ENCODE measurements at places on chromosomes 6 and 20. TPM values are rescaled to one million over a fixed set of nuclear protein-coding genes. Genes with fewer than 3 reads are reported as not detected.

DNA sequence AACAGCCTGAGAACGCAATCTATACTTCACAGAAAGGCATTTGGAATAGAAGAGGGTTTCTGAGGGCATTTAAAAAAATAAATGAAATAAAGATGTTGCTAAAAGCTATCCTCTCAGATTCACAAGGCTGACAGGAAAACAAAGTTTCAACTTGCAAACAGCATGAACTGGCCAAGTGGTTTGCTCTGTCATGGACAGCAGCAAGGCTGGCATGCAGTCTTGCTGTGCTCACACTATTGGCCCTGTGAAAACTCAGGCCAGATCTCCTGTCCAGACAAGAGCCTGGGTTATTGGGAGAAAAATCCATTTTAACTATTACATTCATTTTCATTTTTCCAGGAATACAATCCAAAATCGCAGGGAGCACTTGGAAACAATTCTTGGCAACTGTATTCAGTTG is 506.2 kb upstream of the SLC35B3 start:
- no peak for DNase-seq

DNA sequence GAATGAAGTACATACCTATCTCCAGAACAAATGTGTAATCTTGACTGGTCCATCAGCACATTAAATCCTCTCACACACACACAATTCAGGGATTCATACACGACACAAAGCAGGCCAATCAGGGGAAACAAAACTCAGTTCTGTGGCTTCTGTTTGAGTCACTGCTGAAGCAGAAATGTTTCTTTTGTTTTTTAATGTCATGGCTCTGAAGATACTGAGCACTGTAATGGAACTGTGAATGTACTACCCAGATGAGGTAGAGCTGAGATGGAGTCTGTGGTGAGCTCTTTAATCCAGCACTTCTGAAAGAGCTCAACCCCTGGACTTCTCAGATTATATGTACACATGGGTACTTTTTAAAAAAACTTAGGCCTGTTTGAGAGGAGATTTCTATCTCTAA is 116.4 kb downstream of the THEMIS start:
- peak; percentile 59 for DNase-seq

GRCh38 chr6:33967966-33968724 is 164.3 kb upstream of the MLN start:
- no peak for DNase-seq

- DNase-seq, result no peak
Measured at GRCh38 chr6:72505446-72505845, 116.4 kb upstream of the KCNQ5 start.

CAGE1 gene
- 0.26 TPM for total RNA-seq

DNA sequence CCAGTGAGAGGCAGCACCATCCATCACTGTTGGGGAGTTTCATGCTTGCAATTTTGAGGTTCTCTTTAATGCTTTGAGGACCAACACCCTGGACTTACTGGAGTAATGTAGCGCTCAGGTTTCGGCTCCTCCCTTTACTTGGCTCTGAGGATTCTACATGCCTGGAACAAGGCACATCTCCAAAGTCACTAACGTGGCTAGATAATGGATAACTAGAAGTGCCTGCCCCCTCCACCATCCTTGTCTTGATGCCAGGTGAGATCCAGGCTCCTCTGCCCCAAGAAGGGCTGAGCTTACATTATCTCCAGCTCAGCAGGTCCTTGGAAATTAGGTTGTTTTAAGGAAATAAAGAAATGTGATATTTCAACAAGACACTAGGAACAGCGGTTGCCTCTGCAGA is 75.5 kb upstream of the ZNFX1 start:
- no peak for DNase-seq

DNA sequence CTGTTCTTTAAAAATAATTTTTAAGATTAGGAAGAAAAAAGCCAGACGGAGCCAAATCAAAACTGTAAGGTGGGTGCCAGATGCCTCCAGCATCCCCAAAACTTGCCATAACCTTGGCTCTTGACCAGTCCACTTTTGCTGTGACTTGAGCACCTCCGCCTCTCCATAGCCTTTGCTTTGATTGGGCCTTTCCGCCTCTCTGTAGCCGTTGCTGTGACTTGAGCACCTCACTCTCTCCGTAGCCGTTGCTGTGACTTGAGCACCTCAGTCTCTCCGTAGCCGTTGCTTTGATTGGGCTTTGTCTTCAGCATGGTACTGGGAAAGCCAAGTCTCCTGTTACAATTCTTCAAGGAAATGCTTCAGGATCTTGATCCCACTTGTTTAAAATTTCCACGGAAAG is 73.0 kb downstream of the YTHDF1 start:
- DNase-seq, result no peak

HDGFL1 gene
- not detected for total RNA-seq

- no peak for DNase-seq
Measured at GRCh38 chr6:136508725-136509392, 41.4 kb downstream of the MAP7 start.

GRCh38 chr6:111517965-111518364 is 34.9 kb upstream of the REV3L start:
- DNase-seq, result no peak

- peak; percentile 9 for DNase-seq
Measured at GRCh38 chr6:144248476-144249301, 36.4 kb upstream of the UTRN start.

WFDC10B gene
- not detected for total RNA-seq

C2 gene
- 2.1 TPM for total RNA-seq

SCUBE3 gene
- not detected for total RNA-seq

RNF8 gene
- 19.4 TPM for total RNA-seq

DNA sequence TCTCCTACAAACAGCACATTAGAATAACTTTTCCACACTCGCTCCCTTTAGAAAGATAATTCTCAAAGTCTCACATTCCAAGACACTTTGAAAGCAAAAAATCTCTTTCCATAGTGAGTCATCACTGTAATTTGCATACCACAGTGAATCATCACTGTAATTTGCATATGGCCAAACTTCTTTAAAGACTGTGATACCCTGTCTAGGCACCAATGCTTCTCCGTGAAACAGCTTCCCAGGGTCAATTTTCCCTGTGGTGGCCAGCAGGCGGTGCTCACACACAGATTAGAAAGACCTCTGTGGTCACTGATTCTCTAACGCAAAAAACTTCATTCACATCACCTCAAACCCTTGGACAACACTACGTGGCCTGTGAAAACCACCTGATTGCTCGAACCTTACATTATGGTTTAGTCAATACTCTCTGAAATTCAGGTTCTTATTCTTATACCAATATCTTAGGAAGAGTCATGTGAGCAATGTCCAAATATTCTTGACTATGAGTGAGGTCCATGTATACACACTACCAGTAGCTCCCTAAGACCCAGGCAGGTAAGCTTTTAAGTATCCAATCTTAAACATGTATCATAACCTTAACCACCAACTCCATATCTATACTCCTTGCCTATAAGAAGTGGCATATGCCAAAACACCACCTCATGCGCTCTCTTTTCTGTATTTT is 78.5 kb upstream of the PHACTR1 start:
- peak; percentile 71 for DNase-seq

- DNase-seq, result no peak
Measured at GRCh38 chr6:112939563-112939962, 592.4 kb downstream of the RFPL4B start.

- no peak for DNase-seq
Measured at GRCh38 chr6:63507096-63507495, 65.2 kb upstream of the LOC128125822 start.

ATRN gene
- total RNA-seq, result 5.1 TPM

GRCh38 chr6:93343476-93343875 is 75.9 kb downstream of the EPHA7 start:
- no peak for DNase-seq

GRCh38 chr20:59966428-59966827 is 8.2 kb downstream of the CDH26 start:
- no peak for DNase-seq

EYA2 gene
- not detected for total RNA-seq

DNA sequence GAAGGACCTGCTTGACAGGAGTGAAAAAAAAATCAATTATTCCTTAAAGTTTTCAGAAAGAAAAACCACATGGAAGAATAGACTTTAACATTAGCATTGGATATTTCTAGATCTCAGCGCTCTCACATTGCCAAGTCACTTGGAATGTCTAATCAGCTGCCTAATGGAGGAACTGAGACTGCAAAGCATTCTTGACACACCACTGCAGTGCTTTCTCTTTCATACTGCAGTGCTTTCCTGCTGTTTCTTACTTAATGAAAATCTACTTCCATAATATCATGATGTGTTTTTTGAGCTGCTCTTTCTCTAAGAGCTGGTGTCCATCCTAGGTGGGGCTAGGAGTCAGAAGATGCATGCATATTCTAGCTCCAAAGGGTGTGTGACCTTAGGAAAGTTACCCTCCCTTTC is 20.4 kb upstream of the MCM3 start:
- no peak for DNase-seq

- DNase-seq, result no peak
Measured at GRCh38 chr6:4814212-4814611, 38.0 kb downstream of the CDYL start.

SLC44A4 gene
- 0.10 TPM for total RNA-seq

DNA sequence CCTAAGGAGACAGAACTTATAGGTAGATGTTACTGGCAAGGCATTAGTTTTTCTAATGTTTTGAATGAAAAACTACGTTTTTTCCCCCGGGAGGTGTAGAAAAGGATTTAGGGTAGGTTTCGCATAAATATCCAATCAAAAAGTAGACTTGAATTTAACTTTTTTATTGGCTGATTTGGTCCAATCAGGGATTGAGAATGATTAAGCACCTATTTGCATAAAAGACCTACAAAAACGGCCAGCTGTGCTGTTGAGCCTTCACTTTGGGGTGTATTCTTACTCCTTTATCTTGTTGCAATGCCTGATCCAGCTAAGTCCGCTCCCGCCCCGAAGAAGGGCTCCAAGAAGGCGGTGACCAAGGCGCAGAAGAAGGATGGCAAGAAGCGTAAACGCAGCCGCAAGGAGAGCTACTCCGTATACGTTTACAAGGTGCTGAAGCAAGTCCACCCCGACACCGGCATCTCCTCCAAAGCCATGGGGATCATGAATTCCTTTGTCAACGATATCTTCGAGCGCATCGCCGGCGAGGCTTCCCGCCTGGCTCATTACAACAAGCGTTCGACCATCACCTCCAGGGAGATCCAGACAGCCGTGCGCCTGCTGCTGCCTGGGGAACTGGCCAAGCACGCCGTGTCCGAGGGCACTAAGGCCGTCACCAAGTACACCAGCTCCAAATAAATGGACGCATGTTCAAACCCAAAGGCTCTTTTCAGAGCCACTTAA is 113.5 kb upstream of the BTN3A2 start:
- DNase-seq, result peak; percentile 88

PTGIS gene
- total RNA-seq, result not detected

DNA sequence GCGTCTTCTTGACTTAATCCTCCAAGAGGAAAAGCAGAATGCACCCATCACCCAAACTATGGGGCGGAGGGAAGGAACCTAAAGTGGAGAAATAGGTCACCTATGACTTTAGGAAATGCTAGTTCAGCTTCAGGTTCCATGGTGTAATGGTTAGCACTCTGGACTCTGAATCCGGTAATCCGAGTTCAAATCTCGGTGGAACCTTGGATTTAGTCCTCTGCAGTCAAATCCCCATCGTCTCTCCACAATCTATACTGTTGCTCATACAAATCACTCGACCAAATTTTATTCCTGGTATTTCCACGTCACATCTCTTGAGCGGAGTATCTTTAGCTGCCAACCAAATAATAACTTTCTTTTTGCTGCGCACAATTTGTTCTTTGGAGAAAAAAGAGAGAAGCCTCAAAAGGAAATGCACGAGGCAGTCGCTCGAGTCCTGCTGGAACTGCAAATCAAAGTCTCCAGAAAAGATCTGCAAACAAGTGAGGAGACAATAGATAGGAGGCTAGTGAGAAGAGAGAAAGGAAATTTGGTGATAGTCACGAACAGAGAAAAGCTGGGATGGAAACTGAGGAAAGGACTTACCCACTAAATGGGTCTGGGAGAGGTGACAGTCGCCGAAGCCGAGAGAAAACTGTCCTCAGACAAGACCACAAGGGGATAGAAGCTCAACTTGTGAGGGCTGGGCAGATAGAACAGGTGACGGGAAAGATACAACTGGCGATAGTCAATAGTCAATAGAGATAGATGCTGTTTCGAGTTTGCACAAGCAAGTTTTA is 16.6 kb downstream of the POM121L2 start:
- no peak for DNase-seq

HDAC2 gene
- total RNA-seq, result 75.8 TPM

PPP1R11 gene
- 42.8 TPM for total RNA-seq

GRCh38 chr6:98627129-98627775 is 207.1 kb upstream of the POU3F2 start:
- no peak for DNase-seq

GRCh38 chr6:74551896-74552295 is 654.0 kb downstream of the COL12A1 start:
- DNase-seq, result no peak

FAM209B gene
- 0.95 TPM for total RNA-seq

DNA sequence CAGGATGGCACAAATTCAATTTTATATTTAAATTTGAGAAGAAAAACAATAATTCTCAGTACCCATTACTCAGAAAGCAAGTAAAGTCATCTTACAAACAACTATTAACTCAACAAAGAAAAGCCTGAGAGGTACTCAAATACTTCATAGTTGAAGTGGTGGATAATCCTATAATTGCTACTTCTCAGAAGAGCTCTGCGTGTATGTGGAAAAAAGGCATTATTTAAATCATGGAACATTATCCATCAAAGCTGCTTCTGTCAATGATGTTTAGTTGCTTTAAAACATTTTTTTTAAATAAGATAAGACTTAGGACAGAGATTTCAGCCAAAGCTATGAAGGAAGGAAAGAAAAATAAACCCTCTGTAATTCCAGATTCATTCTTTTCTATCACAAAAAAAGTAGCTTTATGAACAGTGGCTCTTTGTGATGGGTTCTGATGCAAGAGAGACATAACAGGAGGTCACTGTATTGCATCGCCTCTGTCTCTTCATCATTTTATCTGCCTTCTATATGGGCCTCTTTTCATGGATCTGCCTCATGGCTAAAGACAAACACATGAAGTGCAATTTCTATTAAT is 367.9 kb upstream of the SLC35B3 start:
- DNase-seq, result no peak

DNA sequence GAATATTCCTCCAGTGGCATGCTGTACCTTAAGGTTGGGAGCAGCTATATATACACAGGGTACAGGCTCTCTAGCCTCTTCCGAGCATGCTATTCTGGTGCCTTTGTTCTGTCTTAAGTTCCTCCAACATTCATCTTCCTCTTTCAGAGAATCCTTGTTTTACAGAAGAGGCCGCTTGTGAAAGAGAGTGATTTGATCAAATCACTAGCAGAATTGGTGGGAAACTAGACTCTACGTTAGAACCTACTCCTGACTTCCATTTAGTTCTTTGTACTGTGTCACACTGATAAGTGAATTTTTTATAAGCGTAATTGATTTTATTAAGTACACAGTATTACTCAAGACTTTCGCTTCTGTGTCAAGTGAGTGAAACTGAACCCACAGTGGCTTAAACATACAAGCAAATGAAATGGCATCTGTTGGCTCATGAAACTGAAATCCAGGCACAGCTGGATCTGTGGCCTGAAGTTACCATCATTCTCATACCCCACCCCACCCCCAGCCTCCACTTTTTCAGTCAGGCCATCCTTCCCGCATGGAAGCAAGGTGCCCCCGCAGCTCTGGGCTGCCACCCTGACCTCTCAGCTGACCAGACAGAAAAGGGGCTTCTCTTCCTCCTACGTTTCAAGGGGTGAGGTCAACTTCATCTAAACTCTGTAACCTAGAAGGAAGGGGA is 102.3 kb downstream of the RPP40 start:
- no peak for DNase-seq

All from activated naive CD4-positive, alpha-beta T cell treated with anti-CD3 and anti-CD28 coated beads for 36 hours (primary cell).